ENCODE measurements at places on chromosomes 5 and 9.

DNA sequence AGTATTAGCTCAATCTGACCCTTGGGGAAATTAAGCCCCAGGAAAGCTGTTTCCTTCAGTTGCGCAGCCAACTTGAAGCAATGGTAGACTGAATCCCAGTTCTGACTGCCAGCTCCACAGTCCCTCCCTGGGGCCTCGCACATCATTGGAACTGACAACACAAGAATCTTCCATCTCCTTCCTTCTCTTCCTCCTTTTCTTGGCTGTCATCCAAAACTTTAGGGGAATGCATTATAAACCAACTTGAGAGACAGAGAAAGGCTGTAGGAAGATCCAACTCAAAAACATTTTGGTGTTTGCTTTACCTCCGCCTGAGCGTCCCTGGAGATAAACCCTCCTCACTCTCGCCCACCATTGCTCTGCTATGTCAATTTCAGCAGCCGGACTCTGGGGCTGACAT lies 16.6 kb downstream of the KCNIP1 start:
- DNase-seq = no peak

DNA sequence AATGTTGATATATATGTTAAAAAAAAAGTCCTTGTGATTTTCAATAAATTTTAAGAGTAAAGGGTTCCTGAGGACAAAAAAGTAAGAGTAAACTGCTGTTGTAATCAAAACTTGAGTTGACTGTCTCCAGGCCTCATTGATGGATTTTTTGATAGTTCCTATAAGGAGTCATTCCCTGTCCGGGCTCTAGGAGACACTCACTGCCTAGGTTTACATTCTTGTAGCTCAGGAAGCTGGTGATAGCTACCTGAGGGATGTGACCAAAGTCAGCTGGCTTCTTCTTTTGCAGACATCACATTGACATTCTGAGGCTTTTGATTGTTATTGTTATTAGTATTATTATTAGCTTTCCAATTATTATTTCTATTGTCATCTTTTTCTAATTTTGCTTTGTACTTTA lies 116.5 kb upstream of the FBXL7 start:
- DNase-seq = no peak

GRCh38 chr5:80825786-80826460 lies 134.2 kb upstream of the RASGRF2 start:
- DNase-seq = no peak

DNA sequence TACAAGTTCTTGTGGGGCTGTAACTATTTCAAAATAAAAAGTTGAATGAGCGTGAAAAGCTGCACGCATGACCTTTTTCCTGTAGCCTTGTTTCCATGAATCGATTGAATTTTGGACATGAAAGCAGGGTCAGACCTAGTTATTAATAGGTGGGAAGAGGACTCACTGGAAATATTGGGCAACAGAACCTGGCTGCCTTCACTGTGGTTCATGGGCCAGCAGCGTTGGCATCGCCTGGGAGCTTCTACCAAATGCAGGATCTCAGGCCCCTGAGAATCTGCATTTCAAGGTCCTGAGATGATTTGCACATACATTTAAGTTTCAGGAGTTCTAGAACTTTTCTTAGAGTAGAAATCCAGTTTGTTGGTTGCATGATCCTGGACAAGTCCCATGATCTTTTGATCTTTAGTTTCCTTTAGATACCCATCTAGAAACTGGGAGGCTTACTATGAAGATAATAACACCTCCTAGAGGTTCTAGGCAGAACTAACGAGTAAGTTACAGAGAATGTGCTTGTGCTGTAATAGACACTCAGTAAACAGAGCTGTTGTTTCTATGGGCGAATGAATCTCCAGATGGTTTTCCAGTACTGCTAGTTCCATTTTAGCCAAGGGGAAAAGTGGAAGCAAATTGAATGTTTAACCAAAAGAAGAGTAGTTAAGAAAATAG lies 12.4 kb downstream of the ANKRD33B start:
- DNase-seq = no peak

- no peak for DNase-seq
Measured at GRCh38 chr5:118616281-118616680, 372.1 kb downstream of the DTWD2 start.

DNA sequence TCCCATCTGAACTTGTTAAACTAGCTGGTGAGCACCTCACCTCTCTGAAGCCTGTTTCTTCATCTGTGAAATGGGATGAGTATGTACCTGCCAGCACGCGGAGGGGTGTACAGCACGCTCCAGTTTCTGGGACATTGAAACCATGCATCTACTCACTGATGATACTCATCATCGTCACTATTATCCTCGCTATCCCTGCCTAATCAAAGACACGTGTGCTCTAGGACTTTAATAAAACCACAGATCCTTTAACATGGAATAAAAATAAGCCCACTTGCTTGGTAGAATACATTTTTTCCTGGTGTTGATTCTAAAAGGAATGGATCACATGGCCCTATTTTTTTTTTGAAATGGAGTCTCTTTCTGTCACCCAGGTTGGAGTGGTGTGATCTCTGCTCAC lies 37.3 kb upstream of the POMT1 start:
- no peak for DNase-seq

DNA sequence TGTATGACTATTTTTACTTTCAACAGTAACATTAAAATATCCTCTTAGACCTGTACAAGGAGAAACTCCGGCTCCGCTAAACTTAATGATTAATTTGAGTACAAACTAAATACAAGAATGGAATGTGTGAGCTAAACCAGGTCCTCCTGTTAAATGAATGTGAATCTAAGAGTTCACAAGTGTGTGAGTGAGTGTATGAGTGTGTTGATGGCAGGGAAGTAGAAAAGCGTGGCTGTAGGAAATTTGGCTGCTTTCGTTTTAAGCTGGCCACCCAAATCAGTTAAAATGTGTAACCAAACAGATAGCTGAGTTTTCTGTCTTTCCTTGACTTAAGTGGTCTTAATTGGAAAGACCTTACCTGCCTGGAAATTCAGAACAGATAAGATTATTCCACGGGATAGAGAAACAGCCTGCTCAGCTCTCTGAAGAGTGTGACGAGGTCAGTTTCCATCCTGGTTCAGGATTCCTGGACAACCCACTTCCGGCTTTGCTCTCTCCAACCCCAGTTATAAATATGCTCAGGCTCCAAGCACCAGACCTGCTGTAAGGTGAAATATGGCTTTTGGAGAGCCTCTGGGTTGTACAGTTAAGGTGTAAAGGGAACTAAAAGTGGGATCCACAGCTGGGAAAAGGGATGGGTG lies 908.6 kb upstream of the EDIL3 start:
- no peak for DNase-seq

DNA sequence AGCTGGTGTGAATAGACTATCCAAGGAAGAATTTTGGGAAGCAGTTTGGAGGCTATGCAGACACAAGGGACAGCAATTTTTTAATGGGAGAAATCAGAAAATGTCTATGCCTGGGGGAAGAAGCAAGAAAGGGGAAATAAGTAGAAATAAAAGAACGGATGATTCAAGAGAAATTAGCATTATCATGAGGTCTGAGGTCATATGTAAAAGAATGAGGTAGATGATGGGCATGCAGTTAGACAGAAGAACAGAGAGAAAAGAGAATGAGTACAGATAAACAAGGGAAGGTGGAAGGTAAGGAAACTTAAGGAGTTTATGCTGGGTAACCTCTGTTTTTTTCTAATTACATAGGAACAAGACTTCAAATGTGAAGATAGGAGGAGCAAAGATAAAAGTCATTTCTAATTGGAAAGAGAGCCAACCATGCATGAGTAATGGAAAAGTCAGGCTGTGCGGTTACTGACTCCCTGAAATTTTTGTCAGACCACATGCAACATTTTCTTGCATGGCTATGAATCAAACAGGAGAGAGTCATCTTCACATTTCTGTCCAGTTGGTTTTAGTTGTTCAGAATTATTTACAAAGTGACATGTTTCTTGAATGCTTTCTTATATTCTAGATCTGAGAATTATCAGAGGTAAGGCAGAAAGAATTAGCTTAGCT lies 101.0 kb upstream of the PIK3R1 start:
- DNase-seq = no peak

DNA sequence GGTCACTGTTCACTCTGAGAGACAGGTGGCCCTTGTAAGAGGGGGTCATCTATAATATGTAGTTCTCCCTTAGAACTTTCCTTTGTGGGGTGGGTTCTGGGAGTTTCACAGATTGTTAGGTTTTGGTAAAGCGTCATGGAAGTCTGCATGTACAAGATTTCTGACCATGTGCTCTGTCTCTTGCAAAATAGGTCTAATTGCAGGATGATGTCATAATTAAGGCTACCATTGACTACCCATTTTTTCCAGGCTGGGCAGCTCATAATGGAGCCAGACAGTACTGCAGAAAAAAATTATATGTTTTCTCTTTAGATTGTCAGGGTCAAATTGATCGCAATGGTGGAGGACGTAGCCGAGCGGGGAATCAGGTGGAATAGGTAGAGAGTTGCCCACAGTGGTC lies 3.7 kb upstream of the GM2A start:
- no peak for DNase-seq

GRCh38 chr9:126663661-126664072 lies 49.9 kb downstream of the LMX1B start:
- no peak for DNase-seq

DNA sequence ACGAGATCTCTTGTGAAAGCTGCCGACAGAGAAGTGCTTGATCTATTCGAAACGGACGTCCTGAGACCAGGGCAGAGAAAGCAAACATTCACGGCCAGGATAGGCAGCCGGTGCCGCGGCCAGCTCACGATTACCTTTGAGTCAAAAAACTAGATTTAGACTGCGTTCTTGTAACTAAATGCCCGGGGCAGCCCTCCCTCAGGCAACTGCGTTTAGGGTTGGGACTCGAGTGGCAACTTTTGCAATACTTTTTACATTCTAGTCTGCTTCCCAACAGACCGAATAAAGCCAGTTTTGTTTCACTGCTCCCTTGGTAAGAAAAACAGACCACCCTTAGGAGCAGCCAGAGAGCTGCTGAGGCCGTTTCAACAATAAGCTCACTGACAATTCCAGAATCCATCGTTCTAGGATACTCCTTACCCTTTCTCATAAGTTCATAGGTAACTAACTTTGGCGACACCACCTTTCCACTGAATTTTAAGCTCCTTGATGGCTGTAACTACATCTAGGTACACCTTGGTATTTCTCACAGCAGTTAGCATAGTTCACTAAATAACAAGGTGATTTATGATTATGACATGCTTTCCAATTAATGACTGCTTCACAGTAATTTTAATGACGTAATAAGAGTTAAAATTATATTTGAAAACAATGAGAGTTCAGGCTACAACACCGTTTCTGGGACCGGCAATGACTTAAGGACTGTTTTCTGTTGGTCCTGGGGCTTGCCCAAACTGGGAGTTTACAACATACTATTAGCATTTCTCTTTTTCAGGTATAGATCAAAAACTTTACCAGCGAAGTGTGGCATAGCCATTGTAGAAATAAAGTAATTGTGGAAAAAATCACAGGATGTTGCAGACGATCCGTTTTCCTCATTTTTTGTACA lies 899 bp upstream of the RAPGEF6 start:
- no peak for DNase-seq

DNA sequence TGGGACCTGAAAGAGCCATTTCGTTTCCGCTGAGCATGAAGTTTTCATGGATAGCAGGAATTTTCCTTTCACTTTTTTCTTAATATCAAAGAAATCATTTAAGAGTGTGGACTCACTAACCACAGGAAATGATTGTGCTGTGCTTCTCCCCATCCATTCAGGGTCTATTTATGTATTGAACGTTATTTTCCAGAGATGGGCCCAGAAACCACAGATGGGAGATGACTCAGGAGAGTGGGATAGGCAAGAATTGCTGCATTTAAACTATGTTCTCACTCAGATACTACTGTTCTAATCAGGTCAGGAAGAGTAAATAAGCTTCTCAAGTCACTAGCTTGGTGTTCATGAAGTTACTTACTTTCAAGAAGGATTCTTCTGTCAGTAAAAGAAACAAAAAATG lies 763.8 kb downstream of the DTWD2 start:
- DNase-seq = no peak

DNA sequence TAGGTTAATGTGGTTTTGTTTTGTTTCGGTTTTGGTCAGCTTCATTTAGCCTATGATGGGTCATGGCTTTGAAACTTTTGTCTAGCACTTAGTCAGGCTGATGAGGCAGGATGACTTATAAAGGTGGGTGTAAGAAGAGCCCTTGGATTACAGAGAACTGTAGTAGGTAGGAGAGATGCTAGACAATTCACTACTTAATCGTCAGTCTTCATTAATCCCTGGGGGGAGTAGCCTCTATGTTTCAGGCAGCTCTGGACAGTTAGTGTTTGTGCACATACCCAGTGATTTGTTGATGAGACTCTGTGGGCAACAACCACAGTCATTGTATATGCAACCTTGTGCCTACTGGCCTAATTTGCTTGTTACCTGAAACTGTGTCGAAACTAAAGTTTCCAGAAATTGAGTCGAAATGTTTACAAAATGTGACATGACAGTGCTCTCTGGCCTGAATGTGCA lies 113.3 kb downstream of the MTREX start:
- DNase-seq = no peak

GRCh38 chr9:77464661-77465060 lies 183.5 kb downstream of the GNA14 start:
- no peak for DNase-seq

DNA sequence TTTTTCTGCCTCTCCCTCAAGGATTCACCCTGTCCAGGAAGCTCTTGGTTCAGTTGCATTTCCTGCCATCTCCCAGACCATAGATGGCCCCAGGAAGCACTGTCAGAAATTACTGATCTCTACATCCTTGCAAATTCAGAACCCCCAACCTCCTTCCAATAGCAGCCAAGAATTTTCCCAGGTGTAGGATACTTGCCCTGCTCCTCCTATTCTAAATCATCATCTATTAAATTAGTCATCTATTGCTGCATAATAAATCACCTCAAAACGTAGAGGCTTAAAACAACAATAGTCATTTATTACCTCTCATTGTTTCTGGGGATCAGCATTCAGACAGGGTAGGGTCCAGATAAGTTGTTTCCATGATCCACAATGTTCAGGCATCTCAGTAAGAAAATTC lies 26.1 kb upstream of the ADRA1B start:
- no peak for DNase-seq

DNA sequence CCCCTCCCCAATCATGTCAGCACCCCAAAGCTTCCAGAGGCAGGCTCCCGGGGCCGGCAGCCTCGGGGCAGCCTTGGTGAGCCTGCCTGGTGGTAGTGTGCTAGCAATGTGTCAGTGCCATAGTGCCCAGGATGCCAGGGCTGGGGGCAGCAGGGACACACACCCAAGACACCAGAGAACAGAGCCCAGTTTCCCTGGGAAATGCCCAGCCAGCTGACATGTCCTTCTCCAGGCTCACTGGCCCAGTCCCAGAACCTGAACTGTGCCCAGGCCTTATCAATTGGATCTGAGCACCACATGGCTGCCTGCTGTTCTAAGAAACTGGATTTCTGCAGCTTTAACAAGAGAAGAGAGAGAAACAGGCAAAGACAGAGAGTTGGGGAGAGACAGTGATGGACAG lies 74.9 kb upstream of the LRRTM2 start:
- no peak for DNase-seq

- DNase-seq = no peak
Measured at GRCh38 chr5:146026307-146027010, 78.9 kb downstream of the PLAC8L1 start.

Data from HuH-7 (cell line).